Fibroblast of lung (primary cell): ENCODE measurements at places on chromosomes 2 and 18. TPM values are rescaled to one million over a fixed set of nuclear protein-coding genes. Genes with fewer than 3 reads are reported as not detected.
A peak's percentile ranks its signal among the peaks of the same experiment; 100 is the strongest.

The SCG2 gene
- total RNA-seq, result 0.66 and 2.1 TPM in 2 replicates

The CCDC178 gene
- under 0.01 and 0.17 TPM in 2 replicates for total RNA-seq

The HOXD10 gene
- not detected in 2 replicates for total RNA-seq

GRCh38 chr18:24486684-24487083, 26.2 kb downstream of the HRH4 start:
- no peak for DNase-seq

- no peak for DNase-seq
These were observed 155.6 kb upstream of the MGAT5 start for GRCh38 chr2:134098321-134098720.

DNA sequence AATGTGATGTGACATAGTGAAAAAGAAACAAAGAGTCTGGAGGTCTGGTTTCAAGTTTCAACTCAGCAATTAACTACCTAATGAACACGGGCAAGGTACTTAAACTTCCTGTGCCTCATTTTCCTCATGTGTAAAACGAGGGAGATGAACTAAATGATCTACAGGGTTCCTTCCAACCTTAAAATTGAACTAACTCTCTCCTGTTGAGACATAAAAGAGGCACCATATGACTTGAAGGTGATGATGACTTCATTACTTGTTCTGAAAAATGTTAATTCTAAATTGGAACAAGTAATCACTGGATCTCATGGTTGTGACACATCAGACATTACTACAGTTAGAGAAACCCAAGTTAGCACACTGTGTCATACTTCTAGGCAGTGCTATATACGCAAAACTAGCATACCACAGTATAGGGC, 8.9 kb upstream of the REL start:
- no peak for DNase-seq

GRCh38 chr2:219661197-219661954, 33.9 kb downstream of the SLC4A3 start:
- DNase-seq, result peak; percentile 75

GRCh38 chr2:27802547-27802946, 31.0 kb downstream of the MRPL33 start:
- peak; percentile 14 for DNase-seq

GRCh38 chr2:136257893-136258292, 139.9 kb upstream of the CXCR4 start:
- DNase-seq, result no peak

DNA sequence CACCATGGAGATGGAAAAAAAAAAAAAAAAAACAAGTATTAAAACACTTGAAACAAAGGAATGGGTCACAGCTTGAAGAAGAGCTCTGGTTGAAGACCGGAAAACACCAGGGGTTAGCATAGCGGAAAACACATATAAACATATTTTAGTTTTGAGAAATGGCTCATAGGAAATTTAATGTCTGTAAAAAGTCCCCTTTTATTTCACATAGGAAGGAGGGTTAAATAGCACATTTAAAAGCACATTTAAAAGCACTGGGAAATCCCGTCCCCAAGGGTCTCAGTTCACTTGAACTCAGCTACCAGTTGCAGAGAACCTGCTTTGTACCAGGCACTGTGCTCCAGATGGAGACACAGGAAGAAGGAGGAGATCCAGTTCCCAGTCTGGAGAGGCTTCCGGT, 65.5 kb downstream of the KCNE4 start:
- no peak for DNase-seq

DNA sequence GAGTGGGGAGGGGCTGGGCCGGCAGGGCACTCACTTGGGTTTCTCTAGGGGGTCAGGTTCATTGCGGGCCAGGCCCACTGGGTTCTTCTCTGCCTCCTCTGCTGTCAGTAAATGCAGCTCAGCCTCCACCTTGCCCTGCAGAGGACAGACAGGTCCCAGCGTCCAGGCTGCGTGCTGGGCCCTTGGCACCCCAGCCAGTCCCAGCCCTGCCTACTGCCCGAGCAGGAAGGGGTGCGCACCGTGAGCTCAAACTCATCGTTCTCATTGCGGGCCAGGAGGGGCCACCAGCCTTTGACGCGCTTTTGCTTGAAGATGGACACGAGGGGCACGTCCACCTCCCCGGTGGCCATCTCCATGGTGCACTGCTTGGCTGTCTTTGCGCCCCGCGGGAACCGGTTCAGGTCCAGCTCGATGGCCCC, 17.3 kb downstream of the OTOF start:
- DNase-seq, result no peak

- peak; percentile 11 for DNase-seq
These were observed 44.3 kb upstream of the ZDBF2 start for GRCh38 chr2:206230060-206230762.

GRCh38 chr2:133541376-133541775, 26.9 kb downstream of the NCKAP5 start:
- peak; percentile 74 for DNase-seq
